Renal pelvis (tissue), 12 donors: ENCODE measurements at places on chromosomes 13 and 19. TPM values are rescaled to one million over a fixed set of nuclear protein-coding genes. Genes with fewer than 3 reads are reported as not detected.

GRCh38 chr13:26468265-26468801, 89.2 kb upstream of the WASF3 start:
- no peak for DNase-seq

- no peak for DNase-seq
Measured at GRCh38 chr13:19062019-19062646, 119.5 kb downstream of the TUBA3C start.

The CEACAM1 gene
- polyA plus RNA-seq = 7.7 TPM

GRCh38 chr19:50823389-50824042, at the start of gene KLK1:
Gene KLK1 (minus strand): TSS chr19:50823787. CDS start chr19:50823748, 39 bp downstream.
- no peak for DNase-seq

DNA sequence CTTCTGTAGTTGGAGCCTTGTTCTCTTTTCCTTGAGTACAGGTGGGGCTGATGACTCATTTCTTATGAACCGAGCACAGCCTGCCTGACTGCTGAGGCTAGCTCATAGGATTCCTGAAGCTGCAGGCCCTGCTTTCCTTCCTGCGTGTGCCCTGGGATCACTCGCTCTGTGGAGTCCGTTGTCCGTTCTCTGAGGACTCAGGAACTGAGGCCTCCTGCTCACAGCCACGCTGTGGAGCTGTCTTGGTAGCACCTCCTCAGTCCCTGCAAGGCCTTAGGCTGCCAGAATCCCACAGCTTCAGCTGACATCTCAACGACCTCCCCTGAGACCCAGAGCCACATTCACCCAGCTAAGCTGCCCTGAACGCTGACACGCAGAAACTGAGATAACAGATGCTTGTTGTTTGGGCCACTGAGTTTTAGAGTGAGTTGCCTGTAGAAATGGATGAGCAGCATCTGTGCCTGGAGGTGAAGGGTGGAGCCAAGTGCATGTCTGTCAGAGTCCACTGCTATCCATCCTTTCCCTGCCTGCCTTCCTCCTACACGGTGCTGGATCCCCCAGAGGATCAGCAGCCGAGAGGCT, 72.9 kb downstream of the ARHGEF7 start:
- no peak for DNase-seq

DNA sequence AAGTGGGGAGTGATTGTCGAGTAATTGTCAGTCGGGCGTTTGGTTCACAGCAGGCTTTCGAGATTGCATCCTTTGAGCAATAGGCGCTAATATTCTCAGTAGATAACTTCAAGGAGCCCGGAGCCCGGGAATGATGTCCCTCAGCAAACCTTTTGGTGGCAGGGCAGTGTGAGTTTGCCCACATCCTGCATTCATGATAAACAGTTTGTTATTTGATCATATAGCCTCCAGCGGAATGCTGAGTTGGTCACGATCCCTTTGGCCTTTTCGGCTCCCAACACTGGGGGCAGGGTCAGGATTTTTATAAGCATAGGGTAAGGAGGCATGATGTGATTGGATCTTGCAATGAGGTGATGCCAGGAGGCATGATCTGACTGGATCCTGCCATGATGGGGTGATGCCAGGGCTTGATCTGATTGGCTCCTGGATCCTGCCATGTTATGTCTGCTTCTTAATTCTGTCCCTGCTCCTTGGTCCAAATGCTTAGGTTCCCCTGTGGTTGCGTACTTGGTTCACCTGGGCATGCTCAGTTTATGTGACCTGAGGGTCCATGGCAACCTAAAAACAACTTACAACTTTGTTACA, 38.2 kb upstream of the IGSF23 start:
- no peak for DNase-seq

GRCh38 chr19:5434970-5435641, 20.1 kb upstream of the ZNRF4 start:
- DNase-seq = no peak

The SMARCA4 gene
- 164 TPM for polyA plus RNA-seq

The PRR12 gene
- polyA plus RNA-seq = 34.2 TPM

DNA sequence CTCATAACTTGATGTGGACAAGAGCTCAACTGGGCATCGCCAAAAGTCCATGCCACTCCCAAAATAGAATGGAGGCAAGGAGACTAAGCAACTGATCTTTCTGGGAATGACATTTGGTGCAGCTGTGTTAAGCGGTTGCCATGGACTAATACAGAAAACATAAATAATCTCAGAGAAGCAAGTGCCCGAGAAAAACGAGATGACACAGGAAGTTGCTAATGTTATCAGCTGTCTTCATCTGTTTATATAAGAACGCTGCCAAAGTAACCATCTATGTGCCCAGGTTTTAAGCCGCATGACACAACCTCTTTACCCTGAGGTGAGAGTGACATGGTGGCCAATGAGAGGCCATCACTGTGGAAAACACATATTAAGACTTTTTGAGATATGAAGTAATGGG, 54.9 kb upstream of the SACS start:
- DNase-seq = no peak

GRCh38 chr13:24709186-24709913, 29.1 kb downstream of the ATP12A start:
- DNase-seq = no peak
